ENCODE measurements at places on chromosomes 6 and 20. TPM values are rescaled to one million over a fixed set of nuclear protein-coding genes. Genes with fewer than 3 reads are reported as not detected.

OOEP gene
- total RNA-seq, result not detected

LTA gene
- total RNA-seq, result 0.35 TPM

CDKN1A gene
- 157 TPM for total RNA-seq

SIRPB2 gene
- total RNA-seq, result 3.0 TPM

DNA sequence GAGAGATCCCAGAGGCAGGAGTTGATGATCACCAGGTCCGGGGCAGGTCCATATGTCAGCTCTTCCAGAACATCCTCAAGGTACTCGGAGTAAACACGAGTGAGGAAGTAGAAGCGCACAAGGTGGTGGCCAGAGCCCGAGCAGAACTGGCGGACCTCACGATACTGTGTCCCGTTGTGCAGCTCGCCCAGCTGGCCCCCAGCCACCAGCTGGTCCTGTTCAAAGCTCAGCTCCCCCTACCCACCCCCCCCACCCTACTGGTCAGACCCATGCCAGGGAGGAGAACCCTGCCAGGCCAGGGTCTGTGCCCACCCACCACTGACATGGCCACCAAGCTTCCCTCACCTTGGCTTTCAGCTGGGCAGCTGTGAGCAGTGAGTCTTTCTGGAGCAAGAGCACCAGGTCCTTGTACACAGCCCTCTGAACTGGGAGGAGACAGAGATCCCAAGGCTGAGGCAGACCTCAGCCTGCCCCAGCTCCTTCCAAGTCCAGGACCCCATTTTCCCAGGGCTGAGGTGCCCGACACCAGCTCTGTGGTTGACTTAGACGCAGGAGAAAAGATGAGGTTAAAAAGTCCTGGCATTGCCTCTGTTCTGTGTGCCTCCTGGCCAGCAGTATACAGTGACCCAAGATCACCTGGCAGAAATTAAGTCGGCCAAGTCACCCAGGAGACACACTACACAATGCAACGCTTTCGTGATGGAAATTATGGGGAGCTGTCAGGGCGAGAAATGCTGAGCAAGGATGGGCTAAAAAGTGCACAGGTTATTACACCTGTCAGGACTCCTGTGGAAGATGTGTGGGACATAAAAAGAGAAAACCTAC lies 1.4 kb downstream of the PCED1A start:
- H3K4me3 ChIP-seq, result no peak overlapping the region
- H3K4me1 ChIP-seq, result peaks cover 6% of the 10 kb centered on the region
- H3K27ac ChIP-seq, result no peak overlapping the region
- no peaks in the 10 kb centered on the region for H3K36me3 ChIP-seq
- DNase-seq, result no peak

GRCh38 chr20:7696311-7696710 lies 243.9 kb downstream of the HAO1 start:
- DNase-seq, result no peak
- H3K27me3 ChIP-seq, result no peaks in the 10 kb centered on the region
- H3K4me1 ChIP-seq, result no peaks in the 10 kb centered on the region

- DNase-seq, result no peak
- H3K27ac ChIP-seq, result no peak overlapping the region
- H3K4me3 ChIP-seq, result no peak overlapping the region
- H3K4me1 ChIP-seq, result no peaks in the 10 kb centered on the region
- no peaks in the 10 kb centered on the region for H3K27me3 ChIP-seq
Measured at GRCh38 chr6:100342830-100343229, 121.9 kb downstream of the SIM1 start.

DNA sequence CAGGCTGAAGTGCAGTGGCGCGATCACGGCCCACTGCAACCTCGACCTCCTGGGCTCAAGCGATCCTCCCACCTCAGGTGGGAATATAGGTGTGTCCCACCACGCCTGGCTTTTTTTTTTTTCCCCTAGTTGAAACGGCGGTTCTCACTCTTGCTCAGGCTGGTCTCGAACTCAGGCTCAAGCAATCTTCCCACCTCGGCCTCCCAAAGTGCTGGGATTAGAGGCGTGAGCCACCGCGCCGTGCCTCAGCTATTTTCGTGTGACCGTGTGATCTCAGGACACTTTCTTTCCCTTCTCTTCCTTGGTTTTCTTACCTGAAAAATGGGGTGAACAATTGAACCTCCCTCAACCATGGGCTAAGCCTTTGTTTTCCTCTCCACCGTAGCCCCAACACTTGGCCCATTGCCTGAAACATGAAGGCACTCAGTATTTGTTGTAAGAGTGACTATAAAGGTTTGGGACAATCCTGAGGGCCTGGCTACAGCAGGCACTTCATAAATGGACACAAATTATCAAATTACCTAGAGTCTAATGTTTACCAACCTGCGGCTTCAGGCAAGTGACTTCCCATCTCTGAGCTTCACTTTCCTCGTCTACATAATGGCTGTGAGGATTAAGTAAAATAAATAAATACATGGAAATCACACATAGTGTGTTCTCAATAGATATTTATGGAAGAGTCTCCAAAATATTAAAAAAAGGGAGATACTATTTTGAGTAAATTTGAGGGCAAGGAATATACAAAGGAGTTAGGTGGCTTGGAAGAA lies 31.4 kb upstream of the ID1 start:
- peak overlapping the region; percentile 45 for H3K4me3 ChIP-seq
- peaks cover 5% of the 10 kb centered on the region for H3K4me1 ChIP-seq
- peak overlapping the region; percentile 89 for H3K27ac ChIP-seq
- H3K36me3 ChIP-seq, result no peaks in the 10 kb centered on the region
- no peaks in the 10 kb centered on the region for H3K27me3 ChIP-seq

- no peaks in the 10 kb centered on the region for H3K36me3 ChIP-seq
- no peak overlapping the region for H3K27ac ChIP-seq
- H3K4me1 ChIP-seq, result no peaks in the 10 kb centered on the region
- H3K4me3 ChIP-seq, result no peak overlapping the region
- DNase-seq, result no peak
Measured at GRCh38 chr6:77172578-77172977, 290.7 kb downstream of the HTR1B start.

- peak; percentile 49 for DNase-seq
- H3K4me3 ChIP-seq, result peak overlapping the region; percentile 86
- H3K27me3 ChIP-seq, result no peaks in the 10 kb centered on the region
- no peaks in the 10 kb centered on the region for H3K36me3 ChIP-seq
Measured at GRCh38 chr20:2840967-2841531, 504 bp downstream of the VPS16 start.

- H3K36me3 ChIP-seq, result no peaks in the 10 kb centered on the region
- no peak overlapping the region for H3K27ac ChIP-seq
- peaks cover 20% of the 10 kb centered on the region for H3K27me3 ChIP-seq
- H3K4me1 ChIP-seq, result no peaks in the 10 kb centered on the region
- H3K4me3 ChIP-seq, result peak overlapping the region; percentile 10
- no peak for DNase-seq
Measured at GRCh38 chr20:25077610-25078169, 4.3 kb downstream of the VSX1 start.

Measured in colonic mucosa (tissue), 4 donors.